ENCODE measurements at places on chromosomes 13 and 19.
A peak's percentile ranks its signal among the peaks of the same experiment; 100 is the strongest.

DNA sequence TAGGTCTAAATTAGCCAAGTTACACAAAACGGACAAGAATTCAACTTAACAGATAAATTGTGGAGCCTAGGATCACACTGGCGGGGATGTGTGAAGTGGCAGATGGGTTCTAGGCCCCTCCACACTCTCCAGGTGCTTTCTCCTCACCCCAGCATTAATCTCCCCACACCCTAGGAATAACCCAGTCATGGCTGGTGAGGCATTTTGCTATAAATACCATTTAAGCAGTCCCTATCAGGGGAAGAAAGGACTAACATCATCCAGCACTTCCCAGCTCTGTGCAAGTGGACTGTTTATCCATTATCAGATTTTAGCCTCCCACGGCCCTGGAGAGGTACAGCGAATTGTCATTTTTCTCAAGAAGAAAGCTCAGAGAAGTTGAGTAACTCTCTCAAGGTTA lies 154.9 kb downstream of the NUFIP1 start:
- no peak for DNase-seq

DNA sequence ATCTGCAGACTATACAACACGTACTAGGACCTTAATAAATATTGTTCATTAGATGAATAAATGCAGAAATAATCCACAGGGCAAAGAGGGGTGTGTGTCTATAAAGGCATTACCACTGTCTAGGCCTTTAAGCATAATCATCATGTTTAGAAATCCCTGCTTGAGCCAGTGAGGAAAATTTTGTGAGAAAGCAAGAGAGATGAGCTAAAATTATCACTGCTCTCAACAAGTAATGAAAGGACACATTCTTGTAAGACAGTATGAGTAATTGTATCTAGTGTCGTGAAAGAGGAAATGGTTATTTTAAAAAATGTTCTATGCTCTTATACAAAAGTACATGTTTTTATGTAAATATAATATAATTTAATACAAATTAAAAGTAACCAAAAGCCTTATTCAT lies 1699.4 kb downstream of the PCDH9 start:
- DNase-seq: no peak

DNA sequence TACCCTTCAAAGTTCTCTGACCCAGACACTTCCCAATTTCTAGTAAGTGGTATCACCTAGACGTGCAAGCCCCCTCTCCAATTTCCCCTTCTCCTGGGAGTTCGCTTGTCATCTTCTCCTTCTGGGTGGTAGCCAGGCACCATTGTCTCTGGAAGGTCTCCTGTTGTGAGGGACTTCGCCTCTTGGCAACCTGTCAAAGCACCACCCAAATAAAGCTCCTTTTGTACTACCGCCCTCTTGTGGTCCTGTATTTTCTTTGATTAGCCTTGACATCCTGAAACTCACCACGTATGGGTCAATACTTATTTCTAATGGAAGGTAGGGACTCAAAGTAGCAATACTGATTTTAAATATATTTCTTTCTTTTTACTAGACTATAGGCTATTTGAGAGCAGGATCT lies 8.2 kb downstream of the GPC5 start:
- peak; percentile 52 for DNase-seq

DNA sequence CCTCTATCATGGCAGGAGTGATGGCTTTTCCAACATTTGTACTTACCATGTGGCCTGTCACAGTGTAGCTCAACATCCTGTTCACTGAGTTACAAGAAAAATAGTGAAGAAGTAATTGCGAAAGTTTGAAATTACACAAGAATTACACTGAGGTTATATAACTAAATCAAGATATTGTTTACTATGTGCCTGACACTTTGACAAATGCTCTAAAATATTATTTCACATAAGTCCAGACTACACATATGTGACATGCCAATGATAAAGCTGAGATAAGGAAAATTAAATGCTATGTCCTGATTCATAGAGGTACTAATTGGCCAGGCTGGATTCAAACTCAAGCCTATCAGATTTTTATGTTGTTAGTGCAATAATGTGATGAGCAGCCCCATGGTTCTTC lies 451.7 kb downstream of the PCDH9 start:
- no peak for DNase-seq

GRCh38 chr13:74570834-74571233 lies 436.6 kb upstream of the KLF12 start:
- DNase-seq: no peak

DNA sequence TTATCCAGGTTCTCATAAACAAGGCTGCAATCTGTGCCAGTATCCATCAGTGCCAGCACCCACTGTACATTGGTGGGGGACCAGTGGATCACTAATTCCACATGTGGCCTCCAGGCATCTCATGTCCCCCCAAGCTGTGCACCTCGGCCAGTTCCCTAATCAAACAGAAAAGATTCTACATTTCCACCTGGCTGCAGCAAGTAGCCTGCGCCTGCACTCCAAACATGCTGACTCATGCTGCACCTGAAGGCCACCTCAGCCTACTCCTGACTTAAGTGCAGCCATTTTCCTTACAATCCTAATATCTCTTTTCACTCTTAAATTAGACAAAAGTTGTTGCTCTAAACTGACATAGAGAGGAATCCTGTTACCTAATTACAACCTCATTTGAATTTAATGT lies 729.4 kb upstream of the MIR17HG start:
- no peak for DNase-seq

GRCh38 chr19:48632692-48633147 lies 4.5 kb downstream of the DBP start:
- DNase-seq: no peak

DNA sequence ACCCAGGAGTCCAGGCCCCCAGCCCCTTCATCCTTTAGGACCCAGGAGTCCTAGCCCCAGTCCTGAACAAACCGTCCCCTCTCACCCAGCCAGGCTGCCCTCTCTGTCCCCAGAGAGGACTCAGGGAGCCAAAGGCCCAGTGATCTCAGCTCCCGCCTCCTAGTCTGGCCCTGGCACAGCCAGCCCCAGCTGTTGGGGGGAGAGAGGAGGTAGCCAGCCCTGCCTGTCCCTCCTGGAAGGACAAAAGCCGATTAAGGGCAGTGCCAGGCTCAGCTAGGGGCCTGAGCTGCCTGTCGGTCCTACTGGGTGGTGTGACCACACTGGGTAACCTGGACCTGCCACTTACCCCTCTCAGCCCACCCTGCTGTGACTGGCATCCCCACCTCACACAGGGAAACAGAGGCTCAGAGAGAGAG lies 14.5 kb downstream of the LIPE start:
- no peak for DNase-seq

DNA sequence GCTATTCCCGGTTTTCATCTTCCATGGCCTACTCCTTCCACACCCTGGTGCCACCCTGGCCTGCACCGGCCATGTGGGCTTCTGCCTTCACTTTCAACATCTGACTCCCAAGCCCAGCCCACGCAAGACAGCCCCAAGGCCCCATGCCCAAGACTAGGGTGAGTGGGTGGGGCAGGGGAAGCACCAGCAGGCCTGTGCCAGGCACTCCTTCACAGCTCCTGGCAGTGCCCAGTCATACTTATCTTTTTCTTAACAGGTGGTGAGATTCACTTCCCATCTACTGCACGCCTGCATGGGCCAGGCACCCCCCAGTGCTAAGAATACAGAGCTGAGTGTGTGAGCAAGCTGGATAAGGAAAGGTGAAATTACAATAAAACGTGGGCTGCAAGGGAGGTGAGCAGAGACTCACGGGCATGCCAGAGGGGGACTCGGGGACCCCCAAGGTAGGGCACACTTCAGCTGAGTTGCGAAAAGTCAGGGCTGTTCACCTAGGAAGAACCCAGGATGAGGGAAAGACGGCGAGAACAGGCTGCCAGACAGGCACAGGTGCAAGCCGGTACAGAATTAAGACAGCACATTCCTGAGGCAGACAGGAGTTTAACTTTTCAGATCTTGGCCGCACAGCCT lies 55.7 kb downstream of the COL4A1 start:
- no peak for DNase-seq
